GM10248 (cell line): ENCODE measurements at places on chromosomes 4 and X.

DNA sequence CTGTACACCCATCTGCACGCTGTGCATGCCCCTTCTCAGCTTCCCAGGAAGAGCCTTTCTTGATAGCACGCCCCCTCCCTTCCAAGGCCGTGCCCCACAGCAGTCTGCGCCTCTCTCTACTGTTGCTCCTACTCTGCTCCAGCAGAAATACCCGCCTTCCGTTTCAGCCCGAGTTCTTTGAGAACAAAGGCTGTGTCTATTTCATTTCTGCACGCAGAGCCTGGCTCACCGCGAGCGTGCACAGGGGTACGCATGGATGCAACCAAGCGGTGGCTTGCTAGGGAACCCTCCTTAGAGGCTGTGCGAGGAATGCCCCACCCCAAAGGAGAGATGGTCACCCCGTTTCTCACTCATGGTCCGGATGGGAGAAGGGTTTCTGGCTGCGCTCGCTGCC is 485 bp downstream of the AADAT start:
- DNase-seq, result peak; percentile 8

DNA sequence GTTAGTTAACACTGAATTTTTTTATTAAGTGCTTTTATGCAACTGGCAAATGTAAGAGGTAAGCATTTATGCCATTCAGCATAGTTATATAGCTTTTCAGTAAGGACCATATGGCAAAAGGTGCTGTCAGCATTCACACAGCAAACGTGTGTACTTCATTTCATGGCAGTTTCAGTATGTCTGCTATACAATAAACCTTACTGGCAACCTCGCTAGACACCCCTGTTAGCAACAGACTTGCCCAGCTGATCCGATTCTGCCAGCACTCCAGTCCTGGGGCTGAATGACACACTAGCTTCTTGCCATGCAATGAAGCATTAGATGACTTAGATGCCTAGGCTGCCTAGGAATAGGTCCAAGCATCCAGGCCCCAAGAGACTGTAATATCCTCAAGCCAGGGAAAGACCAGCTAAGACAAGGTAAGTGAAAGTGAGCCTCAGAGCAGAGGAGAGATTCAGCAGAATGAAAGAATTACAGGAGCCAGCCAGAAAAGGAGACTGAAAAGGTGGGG is 47.3 kb upstream of the DOCK11 start:
- no peak for DNase-seq

DNA sequence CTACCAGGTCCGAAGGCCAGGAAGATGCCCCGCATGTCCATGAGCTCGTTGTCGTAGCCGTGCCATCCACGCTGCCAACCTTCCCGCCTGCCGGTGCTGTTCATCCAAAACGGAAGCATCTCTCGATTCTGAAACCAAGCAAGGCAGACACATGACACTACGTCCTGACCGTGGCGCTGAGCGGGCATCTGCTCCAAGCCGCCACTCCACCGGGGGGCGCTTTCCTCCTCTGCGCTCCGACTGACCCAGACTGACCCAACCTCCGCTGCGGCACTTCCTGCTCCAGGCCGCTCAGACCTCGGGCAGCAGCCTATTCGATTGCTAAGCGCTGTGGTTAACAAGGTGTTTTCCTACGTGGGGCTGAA is 120.5 kb downstream of the ENPP6 start:
- peak; percentile 48 for DNase-seq

GRCh38 chrX:85994228-85994627 is 53.1 kb downstream of the CHM start:
- no peak for DNase-seq

- no peak for DNase-seq
These were observed 1496.4 kb downstream of the RPA4 start for GRCh38 chrX:98380106-98380505.

DNA sequence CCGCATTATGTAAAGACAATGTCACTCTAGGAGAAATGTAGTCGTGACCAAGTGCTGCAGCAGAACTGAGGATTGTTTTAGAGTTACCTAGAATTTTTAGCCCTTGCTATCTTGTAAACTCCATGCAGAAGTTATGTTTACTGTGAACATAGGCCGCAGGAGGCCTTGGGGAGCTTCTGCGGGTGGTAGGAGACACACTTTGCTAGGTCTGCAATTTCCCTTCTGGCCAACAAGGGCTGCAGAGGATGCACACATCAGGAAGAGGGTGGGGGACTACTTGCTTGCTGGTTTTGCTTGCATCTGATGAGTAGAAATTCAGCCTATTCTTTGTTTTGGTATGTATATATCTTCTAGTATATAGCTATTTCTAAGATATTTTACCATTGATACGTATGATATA is 23.1 kb downstream of the BANK1 start:
- no peak for DNase-seq

- DNase-seq, result peak; percentile 55
These were observed 25.7 kb upstream of the SHISA3 start for GRCh38 chr4:42371305-42372252.

- DNase-seq, result peak; percentile 25
These were observed 104.0 kb downstream of the PHEX start for GRCh38 chrX:22135994-22136684.

- DNase-seq, result no peak
These were observed 26.4 kb downstream of the GRIA2 start for GRCh38 chr4:157246964-157247363.

GRCh38 chr4:89069481-89069880 is 12.5 kb upstream of the FAM13A start:
- no peak for DNase-seq

DNA sequence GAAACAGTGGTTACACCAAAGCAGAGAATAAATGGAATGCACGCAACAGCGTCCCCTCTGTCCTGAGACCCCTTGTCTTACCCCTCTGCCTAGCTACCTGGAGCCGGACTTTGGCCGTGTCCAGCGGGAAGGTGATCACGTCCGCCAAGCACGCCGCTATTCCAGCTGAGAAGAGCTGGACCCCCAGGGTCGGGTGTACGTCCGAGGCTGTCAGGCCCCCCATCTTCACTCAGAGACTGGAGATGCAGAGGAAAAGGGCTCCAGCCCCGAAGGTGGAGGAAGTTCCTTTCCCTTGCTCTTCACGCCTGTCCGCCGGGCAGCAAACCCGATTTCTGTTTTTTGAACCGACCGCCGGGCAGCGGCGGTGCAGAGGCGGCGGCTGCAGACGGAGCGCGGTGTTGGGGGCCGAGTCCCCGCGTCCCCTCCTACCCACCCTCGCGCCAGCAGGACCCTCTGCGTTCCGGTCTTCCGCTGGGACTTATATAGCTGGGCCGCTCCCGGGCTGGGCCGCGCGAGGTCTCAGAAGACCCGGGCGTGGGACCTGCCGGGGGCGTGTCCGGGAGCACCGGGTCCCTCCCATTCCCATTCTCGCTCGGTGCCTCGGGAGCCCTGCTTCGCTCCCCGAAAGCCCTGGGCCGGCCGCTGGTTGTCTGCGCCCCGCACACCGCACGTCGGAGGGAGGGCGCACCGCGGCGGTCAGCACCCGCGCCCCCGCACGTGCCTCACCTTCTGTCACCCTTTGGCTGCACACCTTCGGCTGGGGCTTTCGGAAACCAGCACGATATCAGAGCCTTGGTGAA is at the start of gene UCP1:
Gene UCP1 (minus strand): TSS at position 455 of the 800 bp plus-strand sequence. CDS start 232 bp downstream, at position 223.
- DNase-seq, result no peak
